T-helper 2 cell (primary cell): ENCODE measurements at places on chromosomes 16 and 17.
A peak's percentile ranks its signal among the peaks of the same experiment; 100 is the strongest.

GRCh38 chr17:46908068-46908737 is 14.8 kb upstream of the GOSR2 start:
- DNase-seq: no peak

GRCh38 chr16:15913046-15913698 is 24.8 kb upstream of the CEP20 start:
- no peak for DNase-seq

GRCh38 chr17:51435171-51435552 is 174.8 kb downstream of the UTP18 start:
- no peak for DNase-seq

DNA sequence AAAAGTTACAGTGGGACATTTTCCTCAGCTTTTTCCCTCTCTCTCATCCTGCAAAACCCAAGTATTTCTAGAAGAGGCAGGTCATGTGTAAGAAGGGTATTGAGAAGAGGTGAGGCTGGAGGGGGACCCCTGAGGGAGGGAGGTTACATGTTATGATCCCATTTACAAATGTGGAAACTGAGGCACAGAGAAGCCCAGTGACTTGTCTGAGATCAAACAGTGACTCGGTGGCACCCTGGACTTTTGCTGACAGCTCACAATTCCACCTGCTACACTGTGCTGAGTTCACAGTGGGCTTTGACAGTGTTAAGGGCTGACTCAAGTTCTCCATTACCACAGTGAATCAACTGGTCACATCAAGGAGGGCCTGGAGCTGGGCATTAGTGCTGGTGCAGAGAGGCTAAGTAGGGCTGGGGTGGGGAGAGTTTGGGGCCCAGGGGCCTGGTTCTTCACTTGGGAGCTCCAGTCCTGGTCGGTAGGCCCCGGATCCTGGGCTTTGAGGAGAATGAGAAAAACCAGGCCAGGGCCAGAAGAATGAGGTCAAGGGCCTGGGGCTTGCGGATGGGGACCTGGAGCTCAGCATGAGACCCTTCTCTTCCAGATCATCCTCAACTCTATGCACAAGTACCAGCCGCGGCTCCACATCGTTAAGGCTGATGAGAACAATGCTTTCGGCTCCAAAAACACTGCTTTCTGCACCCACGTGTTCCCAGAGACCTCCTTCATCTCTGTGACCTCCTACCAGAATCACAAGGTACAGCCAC is 26.0 kb downstream of the TBX4 start:
- DNase-seq: no peak

- no peak for DNase-seq
Measured at GRCh38 chr16:28839899-28840298, 6.2 kb downstream of the TUFM start.

DNA sequence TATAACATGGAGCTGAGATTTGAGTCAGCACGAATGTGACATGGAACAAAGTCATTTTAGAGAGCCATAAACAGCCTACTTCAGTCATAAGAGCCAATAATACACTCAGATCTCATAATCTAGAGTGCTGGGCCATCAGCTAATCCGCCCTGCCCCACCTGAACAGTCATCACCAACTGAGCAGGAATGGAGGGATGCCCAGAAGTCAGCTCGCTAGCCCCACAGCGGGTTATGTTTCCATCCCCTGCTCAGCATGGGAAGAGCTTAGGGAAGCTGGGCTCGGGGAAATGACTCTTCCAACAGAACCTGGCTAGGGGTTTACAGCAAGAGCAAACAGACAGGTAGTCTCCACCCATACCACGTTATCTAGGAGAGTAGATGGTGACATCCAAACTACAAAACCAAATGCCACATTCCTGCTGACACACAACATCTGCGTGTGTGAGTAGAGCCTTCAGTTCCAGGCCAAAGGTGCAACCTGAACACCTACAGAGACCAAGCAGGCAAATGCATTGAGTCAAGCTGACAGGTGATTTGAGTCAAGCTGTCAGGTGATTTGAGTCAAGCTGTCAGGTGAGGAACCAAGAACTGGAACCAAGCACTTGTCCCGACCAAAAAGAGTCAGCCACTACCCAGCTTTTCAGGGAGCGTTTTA is 2.0 kb downstream of the TMEM11 start:
- no peak for DNase-seq

DNA sequence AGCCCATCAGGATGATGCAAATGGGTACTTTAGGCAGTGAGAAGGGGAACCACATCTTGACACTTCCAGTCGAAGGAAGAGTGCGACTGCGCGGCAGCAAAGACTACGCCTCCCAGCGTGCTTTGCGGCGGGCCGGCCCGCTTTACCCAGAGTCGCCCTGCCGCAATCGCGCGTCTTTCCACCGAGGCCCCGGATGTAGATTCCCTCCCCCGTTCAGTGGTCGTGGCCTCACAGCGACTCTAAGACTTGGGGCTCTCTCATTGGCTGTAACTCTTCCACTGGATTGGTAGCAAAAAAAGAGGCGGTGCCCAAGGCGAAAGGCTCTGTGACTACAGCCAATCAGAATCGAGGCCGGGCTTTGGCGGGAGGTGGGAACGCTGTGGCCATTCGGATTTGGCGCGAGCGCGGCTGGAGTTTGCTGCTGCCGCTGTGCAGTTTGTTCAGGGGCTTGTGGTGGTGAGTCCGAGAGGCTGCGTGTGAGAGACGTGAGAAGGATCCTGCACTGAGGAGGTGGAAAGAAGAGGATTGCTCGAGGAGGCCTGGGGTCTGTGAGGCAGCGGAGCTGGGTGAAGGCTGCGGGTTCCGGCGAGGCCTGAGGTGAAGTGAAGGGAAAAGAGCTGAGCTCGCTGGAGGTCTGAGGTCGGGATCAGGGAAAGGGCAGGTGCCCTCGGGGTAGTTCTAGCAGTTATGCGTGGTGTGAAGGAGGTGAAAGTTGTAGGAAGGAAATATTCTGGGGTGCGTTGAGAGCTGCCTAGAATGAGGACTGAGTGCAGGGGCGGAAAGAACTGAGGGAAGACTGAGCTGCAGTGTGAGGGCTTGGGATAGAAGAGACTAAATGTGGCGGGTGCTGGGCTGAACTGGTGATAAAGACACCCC is at the start of gene CDC6:
TSS of gene CDC6 (plus strand) at position 386 of the 876 bp plus-strand sequence. CDS start 1,542 bp downstream, outside the sequence.
- peak; percentile 92 for DNase-seq

GRCh38 chr16:65119901-65120401 is 1.9 kb downstream of the CDH11 start:
- no peak for DNase-seq

- DNase-seq: no peak
Measured at GRCh38 chr16:15034266-15035162, 21.4 kb downstream of the NTAN1 start.

DNA sequence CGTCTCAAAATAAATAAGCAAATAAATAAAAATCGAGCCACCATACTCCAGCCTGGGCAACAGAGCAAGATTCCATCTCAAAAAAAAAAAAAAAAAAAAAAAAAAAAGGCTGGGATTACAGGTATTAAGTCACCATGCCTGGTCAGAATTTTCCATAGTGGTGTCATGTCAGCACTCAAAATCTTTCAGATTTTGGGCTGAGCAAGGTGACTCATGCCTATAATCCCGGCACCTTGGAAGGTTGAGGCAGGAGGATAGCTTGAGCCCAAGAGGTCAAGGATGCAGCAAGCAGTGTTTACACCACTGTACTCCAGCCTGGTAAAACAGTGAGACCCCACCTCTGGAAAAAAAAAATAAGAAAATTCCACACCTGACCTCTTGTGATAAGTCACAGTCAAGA is 52.2 kb downstream of the FBXL20 start:
- DNase-seq: no peak

- DNase-seq: no peak
Measured at GRCh38 chr17:76914937-76915336, 46.7 kb downstream of the MGAT5B start.

GRCh38 chr17:66451188-66452149 is 149.1 kb downstream of the PRKCA start:
- no peak for DNase-seq

- no peak for DNase-seq
Measured at GRCh38 chr16:64882078-64882784, 239.6 kb downstream of the CDH11 start.

DNA sequence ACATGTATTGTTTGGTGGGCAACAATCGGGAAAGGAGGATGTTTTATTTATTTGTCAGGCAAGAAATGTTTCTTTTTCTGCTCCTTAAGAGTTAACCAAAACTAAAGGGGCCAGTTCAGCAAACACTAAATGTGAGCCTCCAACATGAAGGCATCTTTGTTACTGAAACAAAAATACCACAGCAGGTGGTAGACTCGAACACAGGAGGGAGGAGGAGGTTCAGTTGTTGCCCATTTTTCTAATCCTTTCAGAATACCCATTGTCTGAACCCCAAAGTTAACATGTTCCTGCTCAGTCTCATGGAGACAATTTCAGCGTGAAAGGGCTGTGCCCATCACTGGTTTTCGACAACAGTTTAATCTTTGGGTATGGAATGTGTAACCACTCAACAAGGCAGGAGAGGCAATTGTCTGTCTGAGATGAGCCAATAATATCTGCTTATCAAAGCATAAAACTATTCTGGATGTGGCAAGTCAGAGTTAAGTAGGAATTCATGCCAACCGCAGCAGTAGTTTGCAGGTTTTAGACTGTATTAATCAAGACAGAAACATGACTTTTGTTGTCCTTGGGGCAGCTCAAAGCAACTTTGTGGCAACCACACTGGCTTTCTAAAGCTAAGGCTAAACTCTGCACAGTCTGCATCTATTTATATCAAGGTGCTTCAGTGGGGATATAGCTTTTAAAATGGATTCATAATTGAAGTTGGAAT is 211.7 kb downstream of the FTO start:
- no peak for DNase-seq

DNA sequence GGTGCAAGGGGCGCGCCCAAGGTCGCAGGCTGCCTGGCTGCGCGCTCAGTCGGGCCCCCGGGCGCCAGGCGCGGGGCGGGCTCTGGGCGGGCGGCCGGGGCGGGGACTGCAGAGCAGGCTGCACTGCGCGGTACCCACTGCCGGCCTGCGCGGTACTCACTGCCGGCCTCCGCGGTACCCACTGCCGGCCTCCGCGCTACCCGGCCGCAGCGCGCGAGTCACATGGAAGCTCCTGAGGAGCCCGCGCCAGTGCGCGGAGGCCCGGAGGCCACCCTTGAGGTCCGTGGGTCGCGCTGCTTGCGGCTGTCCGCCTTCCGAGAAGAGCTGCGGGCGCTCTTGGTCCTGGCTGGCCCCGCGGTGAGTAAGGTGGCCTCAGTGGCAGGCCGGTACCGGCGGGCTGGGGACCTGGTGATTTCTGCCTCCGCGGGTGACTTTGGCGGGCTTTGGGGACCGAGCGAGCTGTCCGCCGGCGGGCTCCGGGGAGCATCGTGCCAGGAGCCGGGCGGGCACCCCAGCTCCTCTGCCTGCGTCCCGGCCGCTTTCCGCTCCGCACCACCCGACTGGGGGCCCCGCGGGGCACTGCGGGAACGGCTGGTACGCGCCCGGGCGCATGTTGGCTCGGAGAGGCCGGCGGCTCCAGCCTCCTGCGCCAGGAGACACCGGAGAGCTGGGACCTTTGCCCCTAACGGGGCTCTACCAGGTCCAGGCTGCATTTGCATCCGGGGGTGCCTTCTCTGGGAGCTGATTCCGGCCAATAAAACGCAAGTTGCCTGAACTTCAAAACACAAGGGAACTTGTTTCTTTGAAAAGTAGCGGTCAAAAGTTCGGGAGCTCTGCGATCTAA is at the start of gene SLC47A1:
TSS of gene SLC47A1 (plus strand) at position 137 of the 844 bp plus-strand sequence. CDS start at position 223, 86 bp downstream.
- no peak for DNase-seq

GRCh38 chr17:40551879-40552768 is 13.1 kb downstream of the CCR7 start:
- no peak for DNase-seq

GRCh38 chr17:62821189-62822079 is 13.3 kb upstream of the MARCHF10 start:
- DNase-seq: no peak

DNA sequence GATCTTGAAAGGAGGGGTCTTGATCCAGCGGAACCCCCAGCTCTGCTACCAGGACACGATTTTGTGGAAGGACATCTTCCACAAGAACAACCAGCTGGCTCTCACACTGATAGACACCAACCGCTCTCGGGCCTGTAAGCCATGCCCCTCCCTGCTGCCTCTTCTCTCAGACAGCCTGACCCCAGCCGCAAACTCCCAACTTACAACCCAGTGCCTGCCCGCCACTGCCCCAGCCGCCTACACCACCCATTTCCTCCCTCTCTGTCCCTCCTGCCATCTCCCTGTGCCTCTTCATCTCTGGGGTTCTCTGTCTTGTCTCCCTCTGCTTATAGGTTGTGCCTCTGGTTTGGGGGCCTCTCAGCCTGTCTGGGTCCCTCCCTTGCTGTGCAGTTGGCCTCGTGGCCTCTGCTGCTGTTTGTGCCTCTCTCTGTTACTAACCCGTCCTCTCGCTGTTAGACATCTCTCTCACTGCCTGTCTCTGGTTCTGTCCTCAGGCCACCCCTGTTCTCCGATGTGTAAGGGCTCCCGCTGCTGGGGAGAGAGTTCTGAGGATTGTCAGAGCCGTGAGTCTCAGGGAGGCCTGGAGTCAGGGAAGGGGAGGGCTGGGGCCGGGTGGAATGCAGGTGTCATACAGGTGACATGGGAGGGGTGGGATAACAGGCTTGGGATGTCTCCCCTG is 9.6 kb downstream of the ERBB2 start:
- no peak for DNase-seq

DNA sequence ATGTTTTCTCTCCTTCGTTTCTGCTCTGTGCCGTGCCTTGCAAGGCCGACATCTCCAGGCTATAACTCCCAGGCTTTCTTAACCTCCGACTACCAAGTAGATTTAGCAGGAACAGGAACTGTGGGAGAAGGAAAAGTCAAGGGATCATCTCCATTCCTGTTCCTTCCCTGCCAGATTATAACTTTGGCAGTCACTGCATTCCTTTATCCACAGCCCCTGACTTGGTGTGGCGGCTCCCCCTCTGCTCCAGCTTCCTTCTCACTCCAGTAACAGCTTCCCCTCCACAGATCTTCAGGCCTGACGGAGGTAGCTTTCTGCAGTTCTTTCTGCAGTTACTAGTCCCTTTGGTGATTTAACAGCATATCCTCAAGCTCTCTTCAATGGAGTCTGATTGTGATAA is 234.6 kb upstream of the MON1B start:
- DNase-seq: no peak

DNA sequence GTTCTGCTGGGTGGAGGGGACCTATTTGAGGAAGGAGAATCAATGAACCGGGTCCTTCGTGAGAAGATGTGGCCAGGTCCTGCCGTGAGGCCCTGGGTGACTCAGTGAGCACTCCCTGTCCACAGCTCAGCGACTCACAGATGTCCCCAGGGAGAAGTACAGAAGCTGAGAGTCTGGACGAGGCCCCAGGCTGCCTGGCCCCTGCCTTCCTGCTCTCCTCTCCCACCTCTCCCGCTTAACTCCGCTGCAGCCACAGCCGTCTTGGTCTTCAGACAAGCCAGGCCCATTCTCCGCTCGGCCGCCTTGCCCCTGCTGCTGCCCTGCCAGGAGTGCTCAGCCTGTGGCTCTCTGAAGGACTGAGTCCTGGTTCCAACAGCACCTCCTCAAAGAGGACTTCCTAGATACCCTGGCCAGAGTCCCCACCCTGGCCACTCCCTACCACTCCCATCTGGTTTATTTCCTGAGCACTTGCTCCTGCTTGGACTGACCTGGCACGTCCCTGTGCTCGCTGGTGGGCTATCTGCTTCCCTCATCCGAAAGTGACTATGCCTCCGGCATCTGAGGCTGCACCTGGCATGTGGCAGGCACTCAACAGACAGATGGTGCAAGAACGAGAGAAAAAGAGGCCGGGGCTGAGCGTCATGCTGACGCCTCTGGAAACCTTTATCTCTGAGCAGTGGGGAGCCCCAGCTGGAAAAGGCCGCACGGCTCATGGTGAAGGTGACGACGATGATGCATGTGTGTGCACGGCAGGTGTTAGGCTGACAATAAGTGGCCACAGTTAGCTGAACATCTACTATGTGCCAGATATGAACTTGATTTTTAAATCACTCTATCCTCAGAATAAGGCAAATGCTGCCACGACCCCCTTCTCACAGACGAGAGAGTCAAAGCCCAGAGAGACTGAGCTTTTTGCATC is 9.2 kb upstream of the TNFRSF13B start:
- DNase-seq: no peak
